ENCODE measurements at places on chromosomes 2 and 18. TPM values are rescaled to one million over a fixed set of nuclear protein-coding genes. Genes with fewer than 3 reads are reported as not detected.

DNA sequence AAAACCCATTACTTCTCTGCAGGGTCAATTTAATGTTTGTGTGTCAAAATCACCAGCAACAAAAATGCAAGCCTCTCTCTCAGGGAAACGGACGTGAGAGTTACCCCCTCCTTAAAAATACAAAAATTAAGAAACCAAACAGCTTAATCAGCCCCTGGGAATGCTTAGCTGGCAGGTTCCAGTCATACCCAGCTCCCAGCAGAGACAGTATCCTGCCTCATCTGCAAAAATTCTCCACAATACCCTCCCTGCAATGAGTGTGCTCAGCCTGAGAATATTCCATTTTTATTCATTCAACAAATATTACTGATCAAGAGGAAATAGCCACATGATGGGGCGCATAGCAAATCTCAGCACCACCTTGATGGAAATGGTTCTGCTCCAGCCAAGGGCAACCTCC, 36.3 kb downstream of the ST8SIA5 start:
- H3K27ac ChIP-seq: no peak overlapping the region
- DNase-seq: no peak
- no peaks in the 10 kb centered on the region for H3K36me3 ChIP-seq
- no peak overlapping the region for H3K4me3 ChIP-seq
- H3K4me1 ChIP-seq: no peaks in the 10 kb centered on the region

Gene LAMA1
- total RNA-seq: not detected

Gene SLC23A3
- 4.7 TPM for total RNA-seq

DNA sequence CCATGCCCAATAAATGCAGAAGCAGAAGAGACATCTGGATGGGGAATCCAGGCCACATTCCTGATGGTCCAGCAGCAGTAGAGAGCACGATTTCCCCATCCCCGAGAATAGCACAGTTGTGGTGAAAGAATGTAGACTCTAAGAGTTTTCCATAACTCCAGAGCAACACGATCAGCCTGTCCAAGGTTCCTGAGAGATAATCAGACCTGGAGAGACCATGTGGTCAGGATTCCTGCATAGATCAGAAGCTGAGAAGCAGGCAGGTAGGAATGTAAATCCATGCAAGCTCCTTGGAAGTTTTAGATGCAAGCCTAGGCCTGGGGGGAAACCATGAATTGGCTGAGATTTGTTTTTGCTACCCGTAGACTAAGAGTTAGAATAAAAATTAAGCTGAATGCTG, 34.2 kb upstream of the PTPRM start:
- no peaks in the 10 kb centered on the region for H3K36me3 ChIP-seq
- DNase-seq: no peak
- no peak overlapping the region for H3K4me3 ChIP-seq
- no peaks in the 10 kb centered on the region for H3K4me1 ChIP-seq
- H3K27me3 ChIP-seq: no peaks in the 10 kb centered on the region

DNA sequence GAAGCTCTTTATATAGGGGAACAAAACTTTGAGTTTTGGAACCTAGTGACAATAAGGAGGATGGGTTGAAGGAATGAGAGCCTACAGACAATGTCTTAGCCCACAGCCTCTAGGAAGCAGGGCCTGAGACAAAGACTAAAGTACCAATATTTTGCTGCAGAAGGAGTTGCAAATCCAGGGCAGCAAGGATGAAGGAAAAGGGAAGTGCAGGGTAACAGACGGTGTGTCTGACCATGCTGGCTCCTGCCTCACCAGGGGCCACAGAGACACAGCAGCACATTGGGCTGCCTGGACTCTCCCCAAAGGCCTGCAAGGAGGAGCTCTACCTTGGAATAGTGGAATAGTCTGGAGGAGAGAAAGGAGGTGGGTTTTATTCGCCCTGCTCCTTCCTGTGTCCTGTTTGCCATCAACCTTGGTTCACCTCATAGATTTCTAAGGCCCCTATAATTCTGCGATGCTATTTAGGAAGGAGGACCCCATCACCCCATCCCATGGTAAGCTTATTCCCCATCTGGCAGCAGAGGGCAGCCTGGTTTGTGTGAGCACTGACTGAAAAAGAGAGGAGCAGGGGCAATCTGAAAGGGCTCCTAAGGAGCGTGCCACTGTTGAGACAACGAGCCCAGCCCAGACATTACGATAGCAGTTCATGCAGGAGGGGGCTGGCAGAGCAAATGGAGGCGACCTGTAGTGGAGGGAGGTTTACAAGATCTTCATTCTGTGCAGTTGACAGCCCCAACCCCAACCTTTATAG, 143.4 kb downstream of the MGAT5 start:
- H3K36me3 ChIP-seq: peaks cover 4% of the 10 kb centered on the region
- no peak overlapping the region for H3K27ac ChIP-seq
- no peaks in the 10 kb centered on the region for H3K27me3 ChIP-seq
- no peak overlapping the region for H3K4me3 ChIP-seq

DNA sequence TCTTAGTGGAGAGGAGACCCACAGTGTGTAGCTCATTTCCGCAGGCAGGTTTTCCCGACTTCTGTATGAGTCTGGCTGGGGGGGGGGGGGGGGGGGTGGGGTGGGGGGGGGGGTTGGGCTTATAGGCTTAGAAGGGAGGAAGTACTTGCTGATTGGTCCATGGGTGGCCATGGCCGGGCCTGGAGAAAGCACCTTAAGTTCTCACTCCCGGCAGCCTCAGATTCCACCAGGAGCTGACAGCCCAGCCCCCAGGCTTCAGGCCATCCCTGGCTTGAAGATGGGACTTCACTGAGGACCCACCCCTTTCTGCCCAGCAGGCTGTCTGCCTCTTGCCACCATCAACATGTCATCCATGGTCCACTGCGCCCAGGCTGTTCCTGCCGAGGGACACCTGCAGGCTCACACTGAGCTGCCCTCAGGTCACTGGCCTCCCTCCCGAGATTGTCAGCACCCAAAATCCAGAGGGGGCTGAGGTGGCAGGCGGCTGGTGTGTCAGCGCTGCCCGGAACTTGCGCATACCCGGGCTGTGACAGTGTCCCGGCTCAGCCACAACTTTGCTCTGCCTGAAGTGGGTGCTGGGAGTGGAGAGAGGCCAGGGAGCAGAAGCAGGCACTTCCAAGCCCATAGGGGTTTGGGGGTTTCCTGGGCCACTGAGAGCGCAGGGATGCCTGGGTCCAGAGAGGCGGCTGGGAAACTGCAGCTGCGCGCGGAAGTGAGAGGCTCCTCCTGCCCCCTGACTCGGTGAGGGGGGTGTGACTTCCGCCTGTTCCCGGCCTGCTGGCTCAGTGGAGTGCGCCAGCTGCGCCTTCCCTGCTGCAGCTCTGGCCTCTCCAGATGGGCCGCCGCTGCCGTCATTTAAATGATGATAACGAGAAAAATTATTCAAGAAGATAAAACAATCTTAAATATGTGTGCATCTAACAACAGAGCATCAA, 256.1 kb downstream of the RPRM start:
- DNase-seq: no peak
- H3K36me3 ChIP-seq: no peaks in the 10 kb centered on the region
- H3K27me3 ChIP-seq: peaks cover 1% of the 10 kb centered on the region
- no peak overlapping the region for H3K4me3 ChIP-seq
- no peaks in the 10 kb centered on the region for H3K4me1 ChIP-seq

Gene CCDC141
- 15.0 TPM for total RNA-seq

DNA sequence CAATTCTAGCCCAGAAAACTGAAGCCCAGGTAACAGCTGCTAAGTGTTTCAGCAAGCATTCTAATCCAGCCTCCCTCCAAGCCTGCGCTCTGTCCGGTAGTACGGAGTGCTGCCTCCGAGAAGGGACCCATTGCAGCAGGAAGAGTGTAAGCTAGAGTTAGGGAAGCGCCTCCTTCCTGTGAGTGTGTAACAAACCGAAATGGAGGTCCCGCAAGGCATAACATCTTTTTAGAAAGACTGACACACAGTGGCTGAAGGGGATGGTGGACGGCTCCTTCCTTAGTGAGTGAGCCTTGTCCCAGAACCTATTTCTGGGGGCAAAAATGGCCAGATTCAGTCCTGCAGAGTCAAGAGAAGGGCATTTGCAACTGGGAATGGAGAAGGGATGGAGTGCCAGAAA, 12.2 kb downstream of the PKDCC start:
- DNase-seq: no peak
- H3K4me3 ChIP-seq: no peak overlapping the region
- peaks cover 9% of the 10 kb centered on the region for H3K27me3 ChIP-seq
- H3K4me1 ChIP-seq: peaks cover 2% of the 10 kb centered on the region
- no peaks in the 10 kb centered on the region for H3K36me3 ChIP-seq
- H3K27ac ChIP-seq: no peak overlapping the region

Gene CLEC4F
- not detected for total RNA-seq

DNA sequence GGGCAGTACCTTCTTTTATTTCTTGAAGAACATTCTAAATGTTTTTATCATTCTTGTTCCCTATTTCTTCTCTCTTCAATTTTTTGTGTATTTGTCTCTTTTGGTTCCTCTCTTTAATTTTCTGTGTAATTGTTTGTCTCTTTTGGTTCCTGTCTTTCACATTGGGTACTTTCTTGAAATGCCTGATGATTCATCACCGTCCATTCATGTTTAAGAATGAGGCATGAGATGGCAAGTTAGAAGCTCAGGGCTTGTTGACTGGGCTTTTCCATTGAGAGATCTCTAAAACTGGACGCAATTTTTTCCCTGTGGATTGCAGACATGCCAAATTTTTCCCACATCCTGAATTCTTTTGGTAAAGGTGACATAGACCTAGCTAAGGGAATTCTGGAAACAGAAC, 33.7 kb upstream of the IL1R2 start:
- no peak overlapping the region for H3K27ac ChIP-seq
- H3K4me1 ChIP-seq: no peaks in the 10 kb centered on the region
- no peaks in the 10 kb centered on the region for H3K27me3 ChIP-seq
- DNase-seq: no peak
- H3K4me3 ChIP-seq: no peak overlapping the region
- H3K36me3 ChIP-seq: no peaks in the 10 kb centered on the region

GRCh38 chr2:239558661-239559060, 157.8 kb upstream of the HDAC4 start:
- H3K36me3 ChIP-seq: no peaks in the 10 kb centered on the region
- peaks cover 27% of the 10 kb centered on the region for H3K27me3 ChIP-seq
- no peak overlapping the region for H3K27ac ChIP-seq
- H3K4me1 ChIP-seq: peaks cover 1% of the 10 kb centered on the region

DNA sequence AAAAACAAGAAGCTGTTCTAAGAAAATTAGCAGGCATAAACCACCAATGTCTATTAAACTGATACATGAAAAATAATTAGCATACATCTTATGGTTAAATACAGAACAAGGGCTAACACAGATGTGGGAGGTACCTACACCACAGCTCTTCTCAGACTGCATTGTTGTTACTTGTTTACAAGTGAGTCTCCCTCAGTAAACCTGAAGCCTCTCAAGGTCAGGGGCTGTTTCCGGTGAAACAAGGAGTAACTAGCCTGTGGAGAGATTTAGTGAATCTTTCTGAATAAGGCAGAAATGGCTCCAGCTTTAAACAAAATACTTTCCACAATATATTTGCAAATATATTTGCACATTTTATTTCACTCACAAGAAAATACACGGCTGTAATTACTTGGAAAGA, 244.0 kb downstream of the FIGN start:
- H3K36me3 ChIP-seq: no peaks in the 10 kb centered on the region
- no peaks in the 10 kb centered on the region for H3K4me1 ChIP-seq
- H3K27me3 ChIP-seq: no peaks in the 10 kb centered on the region
- no peak overlapping the region for H3K27ac ChIP-seq

Gene WDR7
- 43.1 TPM for total RNA-seq

DNA sequence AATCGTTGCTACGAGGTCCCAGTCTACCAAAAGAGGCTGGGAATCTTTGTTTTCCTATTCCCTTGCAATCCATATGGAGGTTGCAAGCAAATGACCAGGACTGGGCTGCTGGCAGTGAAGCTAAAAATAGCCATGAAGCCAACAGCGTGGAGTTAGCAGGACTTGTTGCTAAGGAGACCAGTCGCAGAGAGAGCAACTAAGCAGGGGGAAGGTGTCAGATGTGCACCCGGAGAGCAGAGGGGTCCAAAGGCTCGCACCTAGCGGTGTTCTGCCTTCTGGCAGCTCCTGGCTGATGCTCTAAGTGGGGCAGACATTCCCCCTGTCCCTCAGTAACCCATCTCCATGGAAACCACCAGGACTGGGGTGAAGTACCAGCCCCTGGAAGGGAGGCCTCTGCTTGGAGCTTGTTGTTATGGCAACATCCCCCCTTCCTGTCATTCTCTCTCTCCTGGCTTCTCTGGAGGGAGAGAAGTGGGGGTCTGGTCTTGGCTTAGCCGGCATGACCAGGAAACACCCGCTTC, 84.6 kb downstream of the DNMT3A start:
- peaks cover 30% of the 10 kb centered on the region for H3K36me3 ChIP-seq
- no peak overlapping the region for H3K27ac ChIP-seq
- peaks cover 20% of the 10 kb centered on the region for H3K4me1 ChIP-seq
- H3K27me3 ChIP-seq: no peaks in the 10 kb centered on the region

DNA sequence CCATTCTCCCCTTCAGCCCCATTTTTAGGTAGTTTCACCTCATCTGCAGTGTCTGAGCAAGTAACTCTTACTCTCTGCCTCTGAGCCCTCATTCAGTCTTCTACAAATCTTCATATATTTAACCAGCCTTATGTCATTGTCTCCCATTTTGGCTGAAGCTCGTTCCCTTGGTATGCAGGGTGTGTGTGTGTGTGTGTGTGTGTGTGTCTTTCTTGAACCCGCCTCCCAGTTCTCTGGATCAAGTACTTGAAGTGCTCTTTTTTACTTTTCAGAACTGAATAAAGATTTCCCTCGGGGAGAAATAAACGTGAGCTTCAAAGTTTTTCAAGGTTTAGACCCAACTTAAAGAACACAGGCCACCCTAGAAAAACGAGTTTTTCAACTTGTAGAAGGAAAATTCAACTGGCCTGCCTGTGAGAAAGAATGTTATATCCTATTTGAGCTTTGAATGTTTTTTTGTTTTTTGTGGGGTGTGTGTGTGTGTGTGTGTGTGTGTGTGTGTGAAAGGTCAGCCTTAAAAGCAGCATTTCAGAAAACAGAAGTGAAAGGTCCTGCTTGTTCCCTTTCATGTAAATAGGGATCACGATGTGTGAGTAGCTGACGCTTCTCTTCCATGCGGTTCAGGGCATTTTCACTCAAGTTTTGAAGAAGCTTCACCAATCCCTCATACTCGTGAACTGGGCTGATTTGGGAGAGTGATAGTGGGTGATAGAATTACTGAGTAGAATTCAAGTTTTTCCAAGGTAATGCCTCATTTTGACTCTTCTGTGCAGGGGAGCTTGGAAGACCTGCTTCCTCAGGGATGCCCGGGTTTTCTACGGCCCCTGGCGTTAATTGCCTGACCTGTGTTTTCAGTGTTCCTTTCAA, 50.6 kb upstream of the EML6 start:
- peak overlapping the region; percentile 50 for H3K27ac ChIP-seq
- peaks cover 22% of the 10 kb centered on the region for H3K27me3 ChIP-seq
- no peak for DNase-seq
- H3K36me3 ChIP-seq: peaks cover 18% of the 10 kb centered on the region
- peaks cover 22% of the 10 kb centered on the region for H3K4me1 ChIP-seq
- peak overlapping the region; percentile 62 for H3K4me3 ChIP-seq

DNA sequence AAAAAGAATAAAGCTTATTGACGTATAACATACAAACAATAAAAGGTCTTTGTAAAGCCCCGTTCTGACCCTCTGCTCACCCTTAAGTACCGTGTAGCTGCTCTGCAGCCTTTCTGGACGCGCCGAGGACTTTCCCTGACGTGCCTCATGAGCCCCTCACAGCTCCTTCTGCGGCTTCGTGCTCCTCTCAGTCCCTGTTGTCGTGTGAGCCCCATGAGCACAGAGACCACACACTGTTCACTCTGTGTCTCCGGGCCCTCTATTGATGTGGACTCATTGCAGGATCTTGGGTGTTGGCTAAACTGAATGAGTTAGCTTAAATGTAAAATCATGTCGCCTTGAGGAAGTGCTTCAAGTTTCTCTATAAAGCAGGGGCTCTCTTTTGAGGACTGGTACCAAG, 43.6 kb upstream of the INHBB start:
- peaks cover 22% of the 10 kb centered on the region for H3K4me1 ChIP-seq
- no peaks in the 10 kb centered on the region for H3K27me3 ChIP-seq
- peak overlapping the region; percentile 52 for H3K4me3 ChIP-seq
- peaks cover 17% of the 10 kb centered on the region for H3K36me3 ChIP-seq
